Left cardiac atrium (tissue), 4 donors: ENCODE measurements at places on chromosomes 7 and 10. TPM values are rescaled to one million over a fixed set of nuclear protein-coding genes. Genes with fewer than 3 reads are reported as not detected.

Gene CPN1
- total RNA-seq, result not detected

Gene CYP26C1
- total RNA-seq, result 0.05 TPM

Gene TMEM236
- 0.94 TPM for total RNA-seq

Gene GPR146
- total RNA-seq, result 17.7 TPM

Gene GPR15LG
- total RNA-seq, result not detected

Gene PRLHR
- not detected for total RNA-seq

Gene HDAC9
- 16.0 TPM for total RNA-seq
